ENCODE measurements at places on chromosomes 12 and 14.

DNA sequence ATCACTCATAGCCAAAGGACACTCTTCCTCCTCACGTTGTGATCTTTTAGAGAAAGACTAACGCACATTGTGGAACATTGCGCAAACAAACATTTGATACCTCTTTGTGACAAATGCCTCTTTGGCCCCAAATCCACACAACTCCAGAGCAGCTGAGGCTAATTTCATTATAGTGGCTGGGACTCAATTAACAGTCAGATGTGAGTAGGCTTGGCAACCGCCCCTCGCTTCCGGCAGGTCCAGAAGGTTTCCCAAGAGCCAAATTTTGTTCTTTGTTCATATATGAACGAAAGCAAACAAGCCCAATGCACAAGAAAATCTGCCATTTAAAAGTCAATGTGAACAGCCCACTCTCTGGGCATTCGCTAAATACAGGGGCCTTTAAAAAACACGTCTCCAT is 273.9 kb downstream of the GLT1D1 start:
- no peak for DNase-seq

DNA sequence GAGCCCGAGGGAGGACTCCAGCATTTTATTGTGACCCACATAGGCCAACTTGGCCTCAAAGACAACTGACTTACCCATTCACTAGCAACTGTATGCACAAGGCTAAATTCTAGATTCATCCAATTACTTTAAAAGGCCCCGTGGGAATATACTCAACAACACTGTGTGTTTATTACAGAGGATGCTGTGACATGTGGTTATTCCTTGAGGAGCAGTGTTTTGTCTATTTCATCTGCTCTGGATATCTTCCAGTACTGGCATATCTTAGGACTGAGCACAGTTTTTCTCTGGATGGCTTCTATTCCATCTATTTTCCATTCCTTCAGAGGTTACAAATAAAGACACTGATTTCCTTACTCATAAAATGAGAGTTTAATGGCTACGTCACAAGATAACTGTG is 87.2 kb upstream of the KRAS start:
- DNase-seq: no peak

DNA sequence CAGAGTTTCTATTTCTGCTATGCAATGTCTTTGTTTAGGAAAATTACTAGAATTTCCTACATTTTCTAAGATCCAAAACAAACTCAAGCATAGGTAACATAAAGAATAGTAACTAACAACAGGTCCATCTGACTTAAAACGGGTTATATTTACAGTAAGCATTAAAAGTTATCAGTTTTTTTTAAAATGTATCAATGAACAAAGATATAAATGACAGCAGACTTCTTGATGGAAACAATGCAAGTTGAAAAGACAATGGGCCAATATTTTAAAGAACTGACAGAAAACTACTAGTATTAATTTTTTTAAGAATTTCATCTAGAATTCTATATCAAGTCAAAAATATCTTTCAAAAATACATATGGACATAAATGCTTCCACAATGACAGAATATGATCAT is 367.1 kb upstream of the MGAT4C start:
- no peak for DNase-seq

- peak; percentile 94 for DNase-seq
Observed at GRCh38 chr14:55107766-55108554, 21.1 kb upstream of the LGALS3 start.

DNA sequence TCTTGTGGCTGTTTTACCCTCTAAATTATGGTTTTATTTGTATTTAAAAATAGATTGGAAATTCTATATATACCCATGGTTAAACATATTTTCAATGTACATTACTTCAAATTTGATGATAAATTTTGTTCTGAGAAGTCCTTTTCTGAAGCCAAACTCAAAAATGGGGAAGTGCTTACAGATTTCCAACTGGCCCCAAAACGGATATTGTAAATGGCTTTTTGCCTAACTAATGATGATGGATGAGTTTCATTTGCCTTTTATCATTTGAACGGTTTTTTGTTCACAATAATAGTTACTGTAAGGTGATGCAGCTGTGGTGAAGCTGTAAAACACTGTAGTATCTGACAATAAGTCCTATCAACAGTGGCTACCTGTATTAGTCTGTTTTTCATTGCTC is 136.9 kb downstream of the FUT8 start:
- DNase-seq: no peak

GRCh38 chr12:120961604-120962531 is 16.5 kb upstream of the HNF1A start:
- DNase-seq: no peak

DNA sequence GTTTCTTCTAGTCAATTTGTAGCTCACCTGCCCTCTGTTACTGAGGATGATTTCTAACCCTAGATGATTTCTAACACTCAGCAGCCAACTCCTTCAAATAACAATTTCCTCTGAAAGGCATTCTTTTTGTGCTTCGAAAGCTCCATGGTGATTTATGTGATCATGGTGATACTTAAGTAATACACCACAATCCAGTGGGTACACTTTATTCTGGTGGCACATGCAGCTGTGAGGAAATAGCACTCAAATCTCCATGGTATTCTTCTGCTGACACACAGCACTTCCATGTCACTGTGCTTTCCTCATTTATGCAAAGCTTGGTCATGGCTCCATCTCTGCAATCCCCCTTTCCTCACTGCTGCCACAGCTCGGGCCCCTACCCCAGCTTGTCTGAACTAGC is 73.7 kb downstream of the PTPN21 start:
- DNase-seq: no peak

DNA sequence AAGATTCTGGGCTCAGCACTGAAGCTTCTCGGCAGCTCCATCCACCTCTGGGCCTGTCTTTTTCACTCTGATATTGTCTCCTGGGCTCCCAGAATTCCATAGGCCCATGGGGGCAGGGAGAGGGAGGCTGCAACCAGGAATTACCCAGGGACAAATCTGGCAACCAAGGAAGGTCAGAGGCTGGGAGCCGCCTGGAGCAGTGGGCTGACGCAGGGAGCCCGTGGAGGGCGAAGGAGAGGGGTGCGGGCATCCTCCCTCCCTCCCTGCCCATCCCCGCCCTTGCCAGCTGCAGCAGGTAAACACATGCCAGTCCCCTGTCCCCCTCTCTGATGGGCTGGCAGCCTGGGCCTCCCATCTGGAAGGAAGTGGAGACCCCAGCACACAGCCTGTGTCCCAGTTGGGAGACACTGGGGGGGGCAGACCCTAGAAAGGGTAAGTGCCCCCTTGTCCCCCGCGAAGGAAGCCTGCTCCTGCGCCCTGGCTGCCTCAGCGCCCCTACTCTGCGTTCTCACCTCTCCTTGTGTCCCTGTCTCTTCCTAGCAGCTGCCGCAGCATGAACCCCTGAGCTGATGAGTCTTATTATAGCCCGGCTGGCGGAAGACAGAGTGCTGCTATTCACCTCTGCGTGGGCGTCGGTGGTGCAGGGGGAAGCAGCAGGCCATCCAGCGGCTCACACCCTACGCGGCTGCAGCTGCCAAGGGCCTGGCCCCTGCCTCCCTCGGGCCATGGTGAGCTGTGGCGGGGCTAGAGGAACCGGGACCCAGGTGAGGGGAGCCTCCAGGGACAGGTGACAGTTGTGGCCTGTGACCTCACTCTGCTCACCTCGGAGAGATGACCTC is 6.7 kb downstream of the LRTM2 start:
- no peak for DNase-seq

- no peak for DNase-seq
Observed at GRCh38 chr14:88870777-88871176, 46.3 kb downstream of the TTC8 start.

- DNase-seq: no peak
Observed at GRCh38 chr12:78145398-78145797, 314.7 kb downstream of the NAV3 start.

GRCh38 chr12:110697236-110697635 is 8.3 kb upstream of the HVCN1 start:
- no peak for DNase-seq

DNA sequence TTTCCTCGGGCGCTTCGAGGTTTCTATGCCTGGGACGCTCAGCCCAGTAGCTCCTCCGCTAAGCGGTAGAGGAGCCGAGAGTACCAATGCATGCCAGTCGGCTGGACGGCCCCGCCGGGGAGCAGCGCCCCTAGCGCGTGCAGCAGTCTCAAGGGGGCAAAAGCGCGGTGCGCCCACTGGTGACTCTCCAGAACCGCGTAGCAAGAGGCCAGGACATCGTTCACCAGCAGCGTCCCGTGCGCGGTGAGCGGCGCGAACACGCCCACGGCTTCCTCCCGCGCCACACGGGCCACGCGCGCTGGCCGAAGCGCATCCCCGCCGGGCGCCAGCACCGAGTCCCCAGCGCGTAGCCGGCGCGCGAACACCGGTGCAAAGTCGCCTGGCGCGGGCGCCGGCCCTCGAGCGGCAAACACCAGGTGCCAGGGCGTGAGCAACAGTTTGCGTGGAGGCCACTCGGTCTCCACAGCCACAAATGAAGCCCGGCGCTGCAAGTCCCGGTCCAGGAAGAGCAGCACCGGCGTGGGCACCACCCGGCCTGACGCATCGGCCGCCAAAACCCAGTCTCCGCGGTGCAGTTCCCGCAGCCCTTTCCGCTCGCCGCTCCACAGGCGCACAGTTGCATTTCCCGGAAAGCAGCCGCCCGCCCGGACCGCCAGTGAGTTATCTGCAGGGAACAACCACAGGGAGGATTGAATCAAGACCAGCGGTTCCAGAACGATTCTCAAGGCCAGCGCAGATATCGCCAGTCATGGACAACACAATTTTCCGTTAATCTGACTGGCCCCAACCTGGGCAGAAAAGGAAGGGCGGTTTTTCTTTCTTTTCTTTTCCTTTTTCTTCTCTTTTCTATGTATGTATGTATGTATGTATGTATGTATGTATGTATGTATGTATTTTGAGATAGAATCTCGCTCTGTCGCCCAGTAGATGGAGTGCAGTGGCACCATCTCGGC is 4.5 kb downstream of the DHH start:
- DNase-seq: no peak

DNA sequence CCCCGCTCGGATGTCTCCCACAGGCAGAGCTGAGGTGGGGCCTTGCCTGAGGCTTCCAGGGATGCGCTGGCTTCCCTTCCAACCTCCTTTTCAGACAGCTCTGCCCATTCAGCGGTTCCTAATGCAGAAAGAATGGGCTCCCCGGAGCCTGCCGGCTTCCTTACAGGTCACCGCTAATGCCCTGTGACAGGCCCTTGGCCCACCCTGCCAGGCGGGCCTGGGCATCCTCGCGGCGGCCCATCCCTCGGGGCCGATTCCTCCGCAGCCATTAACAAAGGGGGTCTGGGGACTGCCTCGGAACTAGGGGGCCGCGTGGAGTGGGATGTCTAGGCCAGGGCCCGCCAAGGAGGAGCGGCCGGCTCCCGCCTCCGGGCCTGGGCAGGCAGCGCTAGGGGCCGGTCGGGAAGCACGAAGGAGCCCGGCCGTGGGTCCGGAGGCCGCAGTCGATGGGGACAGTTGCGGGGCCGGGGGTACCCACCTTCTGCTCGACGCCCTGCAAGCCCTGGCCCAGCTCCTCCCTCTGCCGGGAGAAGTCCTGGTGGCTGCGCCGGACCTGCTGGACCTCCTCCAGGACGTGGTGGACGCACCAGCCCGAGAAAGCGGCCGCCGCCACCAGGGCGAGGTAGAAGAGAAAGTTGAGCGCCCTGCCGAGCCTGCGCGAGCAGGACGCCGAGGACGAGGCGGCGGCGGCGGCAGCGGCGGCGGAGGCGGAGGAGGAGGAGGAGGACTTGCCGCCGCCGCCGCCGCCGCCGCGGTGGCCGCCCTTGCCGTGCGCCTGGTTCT is 738 bp downstream of the CKAP4 start:
- peak; percentile 63 for DNase-seq

GRCh38 chr12:58455136-58455535 is 465.2 kb downstream of the LRIG3 start:
- no peak for DNase-seq

GRCh38 chr12:117819160-117819559 is 149.6 kb downstream of the KSR2 start:
- no peak for DNase-seq

- DNase-seq: no peak
Observed at GRCh38 chr14:94904636-94905035, 134.7 kb upstream of the GSC start.

DNA sequence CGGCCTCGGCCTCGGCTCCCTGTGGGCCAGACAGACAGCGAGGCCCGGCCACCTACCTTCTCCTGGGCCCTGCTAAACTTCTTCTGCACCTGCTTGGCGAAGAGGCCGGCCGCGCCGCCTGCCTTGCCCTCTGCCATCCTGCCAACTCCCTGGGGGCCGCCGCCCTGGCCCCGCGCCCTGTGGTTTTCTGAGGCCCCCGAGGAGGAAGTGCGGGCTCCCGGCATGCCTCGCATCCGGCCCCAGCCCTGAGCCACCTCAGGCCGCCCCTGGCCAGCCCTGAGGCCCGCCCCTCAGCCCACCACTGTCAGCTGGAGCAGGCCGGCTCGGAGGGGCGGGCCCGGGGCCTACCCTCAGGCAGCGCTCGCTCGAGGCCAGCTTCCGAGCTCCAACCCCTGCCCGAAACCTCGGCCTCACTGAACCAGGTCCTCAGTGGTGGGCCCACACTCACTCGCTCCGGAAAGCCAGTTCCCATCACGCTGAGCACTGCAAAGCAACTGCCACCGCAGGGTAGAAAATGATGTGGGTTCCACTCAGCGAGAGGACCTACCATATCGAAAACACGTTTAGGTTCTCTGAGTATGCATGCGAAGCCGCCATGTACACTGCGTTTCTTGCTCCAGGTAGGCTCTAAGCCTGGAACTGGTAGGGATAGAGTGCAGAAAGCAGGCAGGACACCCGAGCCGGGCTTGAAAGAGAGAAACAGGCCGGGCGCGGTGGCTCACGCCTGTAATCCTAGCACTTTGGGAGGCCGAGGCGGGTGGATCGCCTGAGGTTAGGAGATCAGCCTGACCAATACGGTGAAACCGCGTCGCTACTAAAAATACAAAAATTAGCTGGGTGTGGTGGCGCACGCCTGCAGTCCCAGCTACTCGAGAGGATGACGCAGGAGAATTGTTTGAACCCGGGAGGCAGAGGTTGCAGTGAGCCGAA is at the start of gene BIN2:
Gene BIN2, minus strand, starts transcription at position 209 of the 930 bp plus-strand sequence. Its CDS starts 72 bp downstream, at position 137.
- DNase-seq: peak; percentile 18

DNA sequence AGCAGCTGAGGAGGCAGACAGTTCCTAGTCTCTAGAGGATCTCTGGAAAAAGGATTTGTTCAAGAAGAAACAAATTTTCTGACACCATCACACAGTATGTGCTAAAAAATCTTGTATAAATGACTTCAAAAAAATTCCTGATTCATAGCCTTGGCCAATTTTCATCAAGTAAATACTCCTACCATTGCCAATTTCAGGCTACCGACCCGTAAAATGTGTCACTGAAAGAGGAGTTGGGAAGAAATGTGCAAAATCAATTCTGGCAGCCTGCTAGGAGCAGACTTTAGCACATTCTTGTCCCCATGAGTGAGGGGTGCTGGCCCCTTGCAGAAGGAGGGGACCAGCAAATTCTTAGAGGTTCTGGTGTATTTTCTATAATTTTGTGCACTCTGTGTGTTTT is 109.4 kb downstream of the TMEM30B start:
- no peak for DNase-seq

GRCh38 chr12:45575417-45575816 is 154.1 kb upstream of the ARID2 start:
- no peak for DNase-seq

- DNase-seq: no peak
Observed at GRCh38 chr14:34088914-34089313, 138.0 kb upstream of the EGLN3 start.

GRCh38 chr12:14562279-14562678 is 5.4 kb downstream of the PLBD1 start:
- no peak for DNase-seq

GRCh38 chr12:57895389-57896114 is 45.8 kb upstream of the ATP23 start:
- DNase-seq: no peak
